ENCODE measurements at places on chromosomes 2 and 18.

DNA sequence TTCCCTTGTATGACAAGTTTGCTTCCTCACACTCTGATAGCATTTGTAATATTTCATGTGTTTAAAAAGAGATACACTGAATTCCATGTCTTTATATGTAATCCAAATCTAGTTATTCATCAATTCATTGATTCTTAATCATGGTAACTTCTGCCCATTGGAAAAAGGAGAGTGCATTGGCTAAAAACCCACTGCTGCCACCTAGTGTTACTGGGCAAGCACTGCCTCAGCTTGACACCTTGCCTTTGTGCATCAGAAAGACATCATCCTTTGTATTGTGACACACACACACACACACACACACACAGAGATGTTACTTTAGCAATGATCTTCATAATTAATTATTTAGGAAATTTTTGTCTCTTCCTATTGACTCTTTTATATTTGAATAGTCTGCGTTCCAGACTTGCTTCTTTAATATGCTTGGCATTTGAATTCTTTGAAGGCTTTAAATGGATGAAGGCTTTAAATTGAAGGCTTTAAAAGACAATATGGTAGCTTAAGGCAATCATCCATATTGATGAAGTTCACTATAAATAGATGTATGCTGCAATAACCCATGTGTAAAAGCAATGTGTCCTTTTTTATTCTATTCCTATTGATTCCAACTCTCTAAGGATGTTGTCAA, 414.2 kb upstream of the CHST9 start:
- DNase-seq: peak; percentile 18

DNA sequence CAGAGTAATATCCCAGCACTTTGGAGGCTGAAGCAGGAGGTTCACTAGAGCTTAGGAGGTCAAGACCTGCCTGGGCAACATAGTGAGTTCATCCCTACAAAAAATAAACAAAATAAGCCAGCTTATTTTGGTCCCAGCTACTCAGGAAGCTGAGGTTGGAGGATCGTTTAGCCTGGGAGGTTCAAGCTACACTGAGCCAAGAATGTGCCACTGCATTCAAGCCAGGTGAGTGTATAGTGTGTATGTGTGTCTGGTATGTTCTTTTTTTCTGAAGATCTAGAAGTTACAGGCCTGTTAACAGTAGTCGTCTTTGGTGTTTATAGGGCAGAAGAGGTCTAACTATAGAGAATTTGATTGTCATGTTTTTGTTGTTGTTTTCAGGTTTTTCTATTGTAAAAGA, 40.2 kb downstream of the ZC3H15 start:
- DNase-seq: peak; percentile 8

GRCh38 chr2:214412679-214413078, 1.8 kb downstream of the VWC2L start:
- no peak for DNase-seq

GRCh38 chr18:56221195-56222065, 417.0 kb downstream of the TXNL1 start:
- peak; percentile 37 for DNase-seq

- no peak for DNase-seq
Measured at GRCh38 chr18:26628017-26628416, 79.7 kb upstream of the KCTD1 start.

DNA sequence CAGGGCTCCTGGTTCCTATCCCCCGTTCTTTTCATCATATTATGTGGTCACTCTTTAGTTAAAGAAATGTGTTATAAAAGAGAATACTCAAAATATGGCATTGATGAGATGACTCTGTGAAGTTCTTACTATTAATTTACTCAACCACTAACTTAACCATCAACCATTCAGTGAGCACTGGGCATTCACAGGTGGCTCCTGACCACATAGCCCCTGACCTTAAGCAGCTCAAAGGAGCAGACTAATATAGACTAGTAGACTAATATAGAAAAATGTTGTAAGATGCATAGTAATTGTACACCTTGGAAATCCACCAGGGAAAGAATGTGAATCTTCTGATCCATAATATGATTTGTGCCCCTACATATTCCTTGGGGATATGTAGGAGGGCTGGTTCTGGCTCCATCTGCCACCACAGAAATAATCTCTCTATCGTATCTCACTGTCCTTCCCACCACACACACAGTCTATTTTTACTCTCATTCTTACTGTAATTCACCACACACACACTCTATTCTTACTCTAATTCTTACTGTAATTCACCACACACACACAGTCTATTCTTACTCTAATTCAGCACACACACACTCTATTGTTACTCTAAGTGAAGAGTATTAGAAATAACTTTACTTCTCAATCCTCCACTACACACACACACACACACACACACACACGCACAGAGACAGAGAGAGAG, 188.9 kb upstream of the ITGA4 start:
- no peak for DNase-seq

- DNase-seq: no peak
Measured at GRCh38 chr2:231336700-231337099, 58.8 kb upstream of the B3GNT7 start.

- no peak for DNase-seq
Measured at GRCh38 chr2:208711598-208711997, 305.0 kb downstream of the PTH2R start.

DNA sequence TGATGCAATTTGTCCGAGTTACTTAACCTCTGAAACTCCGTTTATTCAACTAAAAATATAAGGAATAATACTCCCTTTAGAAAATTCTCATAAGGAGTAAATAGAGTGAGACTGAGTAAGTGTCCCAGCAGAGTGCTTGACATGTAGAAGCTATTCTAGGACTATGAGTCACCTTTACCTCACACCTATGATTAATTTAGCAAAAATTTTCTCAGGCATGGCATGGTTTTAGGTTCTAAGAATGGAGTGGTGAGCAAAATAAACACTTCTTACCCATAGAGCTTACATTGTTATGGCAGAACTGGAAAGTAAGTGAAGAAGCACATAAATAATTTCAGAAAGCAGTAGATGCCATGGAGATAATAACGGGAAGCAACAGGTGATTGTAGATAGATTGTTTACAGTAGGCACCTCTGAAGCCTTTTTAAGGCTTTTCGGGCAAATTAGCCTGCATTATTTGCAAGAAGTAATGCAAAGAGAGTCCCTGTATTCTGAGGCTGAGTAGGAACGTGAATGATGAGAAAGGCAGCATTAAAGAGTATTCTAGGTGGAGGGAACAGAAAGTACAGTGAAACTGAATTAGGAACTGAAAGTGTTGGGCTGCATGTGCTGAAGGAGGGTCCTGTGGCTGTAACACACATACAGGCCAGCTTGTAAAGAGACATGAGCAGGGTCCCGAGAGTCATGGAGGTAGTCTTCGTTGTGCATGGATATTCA, 209.2 kb downstream of the ZNF407 start:
- peak; percentile 96 for DNase-seq

- no peak for DNase-seq
Measured at GRCh38 chr2:51108794-51109193, 76.9 kb upstream of the NRXN1 start.

DNA sequence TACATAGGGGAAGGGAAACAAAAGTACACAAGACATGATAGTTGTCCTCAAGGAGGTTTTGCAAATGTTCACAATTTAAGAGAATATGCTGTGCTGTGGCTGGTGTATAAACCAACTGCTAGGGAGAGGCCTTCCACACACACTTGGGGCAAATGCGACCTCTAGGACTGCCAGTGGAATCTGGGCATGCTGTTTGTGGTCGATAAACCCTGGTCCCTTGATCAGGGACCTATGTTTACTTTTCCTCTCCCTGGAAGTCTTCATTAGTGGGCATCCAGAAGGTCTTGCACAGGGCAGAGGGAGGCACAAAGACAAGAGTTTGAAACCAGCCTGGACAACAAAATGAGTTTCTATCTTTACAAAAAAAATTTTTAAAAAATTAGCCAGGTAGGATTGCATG, 7.3 kb upstream of the IL1B start:
- DNase-seq: no peak

- DNase-seq: peak; percentile 93
Measured at GRCh38 chr2:68653538-68653982, 10.2 kb downstream of the PROKR1 start.

DNA sequence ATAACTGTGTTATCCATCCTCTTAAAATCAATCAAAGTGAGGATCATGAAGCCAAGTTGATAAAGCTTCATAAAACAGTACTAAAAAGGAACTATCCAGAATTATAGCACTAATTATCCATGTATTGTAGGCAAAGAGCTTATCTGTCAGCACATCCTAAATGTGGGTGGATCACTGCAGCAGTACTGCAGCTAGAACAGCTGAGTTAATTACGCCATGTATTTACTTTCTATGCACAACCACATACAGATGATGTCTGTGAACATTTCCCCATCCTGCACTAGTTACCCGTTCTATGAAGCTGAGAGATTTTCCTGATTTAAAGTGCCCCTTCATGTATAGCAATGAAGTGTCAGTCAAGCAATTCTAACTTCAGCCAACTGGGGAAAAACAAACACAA, 96.6 kb downstream of the RAPH1 start:
- DNase-seq: no peak

- no peak for DNase-seq
Measured at GRCh38 chr2:173909846-173910245, 55.3 kb downstream of the SP3 start.

DNA sequence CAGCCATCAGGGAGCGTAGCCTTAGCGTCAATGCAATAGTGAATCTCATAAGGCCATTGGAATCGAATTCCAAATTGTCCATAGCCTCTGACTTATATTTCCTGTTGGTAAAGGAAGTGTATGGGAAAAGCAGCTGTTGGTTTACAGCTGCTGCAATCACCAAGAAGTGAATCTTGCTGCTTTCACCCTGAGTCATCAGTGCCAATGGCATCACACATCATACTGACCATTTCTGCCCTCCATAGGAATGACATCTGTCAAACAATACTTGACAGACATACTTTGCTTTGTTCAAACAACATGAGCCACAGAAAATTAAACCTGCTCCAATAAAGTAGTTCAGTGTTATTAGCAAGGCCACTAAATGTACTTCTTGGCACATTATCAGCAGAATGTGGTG, 111.2 kb upstream of the KLHL29 start:
- DNase-seq: peak; percentile 82

Data from HT1080 (cell line).